ENCODE measurements at places on chromosomes 16 and 17.

DNA sequence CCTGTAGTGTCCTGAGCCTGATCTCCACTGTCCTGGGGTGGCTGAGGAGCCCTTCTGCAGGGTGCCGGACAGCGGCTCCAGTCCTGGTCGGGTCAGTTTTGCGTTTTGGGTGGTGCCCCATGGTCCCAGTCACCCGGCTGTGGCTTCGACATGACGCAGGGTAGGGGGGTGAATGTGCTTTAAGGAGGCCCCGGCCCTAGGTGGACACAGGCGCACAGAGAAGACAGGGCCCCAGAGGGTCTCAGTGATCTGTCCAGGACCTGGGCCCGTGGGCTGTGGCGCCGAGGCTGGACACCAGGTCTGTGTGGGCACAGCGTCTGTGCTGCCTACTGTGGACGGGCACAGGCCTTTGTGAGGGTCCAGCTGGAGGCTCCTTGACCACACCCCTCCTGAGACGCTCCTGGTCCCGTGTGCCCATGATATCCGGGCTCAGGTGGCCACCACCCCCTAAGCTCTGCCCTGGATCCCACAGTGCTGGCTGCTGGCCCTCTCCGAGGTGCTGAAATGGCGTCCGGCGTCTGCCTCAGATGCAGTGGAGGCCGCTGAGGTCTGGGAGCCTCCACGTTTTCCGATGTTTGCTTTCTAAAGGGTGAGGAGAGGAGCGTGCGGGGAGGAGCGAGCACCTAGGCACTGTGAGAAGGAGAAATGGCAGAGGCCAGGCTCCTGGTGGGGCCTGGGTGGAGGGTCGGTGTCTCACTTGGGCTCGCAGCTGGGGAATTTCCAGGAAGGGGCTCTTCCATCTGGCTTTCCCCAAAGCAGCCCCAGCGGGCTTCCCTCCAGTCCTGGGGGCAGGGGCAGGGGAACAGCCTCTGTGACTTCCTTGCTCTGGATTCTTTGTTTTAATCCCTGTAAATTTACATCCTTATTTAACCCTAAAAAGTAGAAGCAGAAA lies 56.1 kb upstream of the ACSF3 start:
- DNase-seq, result no peak

DNA sequence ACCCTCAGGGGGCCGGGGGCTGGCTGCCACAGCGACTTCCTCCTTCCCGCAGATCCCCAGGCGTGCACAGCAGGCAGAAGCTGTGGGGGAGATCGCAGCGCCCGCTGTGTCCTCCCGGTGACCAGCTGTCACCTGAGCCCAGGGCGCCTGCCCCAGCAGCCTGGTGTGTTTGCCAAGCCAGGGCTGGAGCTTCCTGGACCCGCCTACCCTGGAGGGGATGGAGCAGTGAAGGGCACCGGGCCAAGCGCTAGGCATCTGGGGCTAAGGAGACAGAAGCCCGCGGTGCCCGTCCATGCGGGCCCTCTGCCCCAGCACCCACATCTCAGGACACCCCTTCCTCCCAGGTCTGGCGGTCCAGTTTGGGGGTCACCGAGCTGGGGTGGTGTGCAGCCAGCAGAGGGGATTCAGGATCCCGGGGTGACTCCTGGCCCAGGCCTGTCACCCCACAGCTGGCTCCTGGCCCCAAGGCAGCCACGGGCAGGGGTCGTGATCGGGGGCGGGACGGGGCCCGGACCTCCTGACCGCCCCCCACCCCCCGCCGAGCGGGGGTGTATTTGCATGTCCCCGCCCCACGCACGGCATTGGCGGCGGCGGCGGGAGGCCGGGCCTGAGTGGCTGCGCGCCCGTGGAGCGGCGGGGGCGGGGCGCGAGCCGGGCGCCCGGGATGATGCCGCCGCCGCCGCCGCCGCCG lies at the start of gene RAB26:
Gene RAB26 (plus strand): TSS at position 645 of the 691 bp plus-strand sequence. CDS start 159 bp downstream, outside the sequence.
- DNase-seq, result no peak

DNA sequence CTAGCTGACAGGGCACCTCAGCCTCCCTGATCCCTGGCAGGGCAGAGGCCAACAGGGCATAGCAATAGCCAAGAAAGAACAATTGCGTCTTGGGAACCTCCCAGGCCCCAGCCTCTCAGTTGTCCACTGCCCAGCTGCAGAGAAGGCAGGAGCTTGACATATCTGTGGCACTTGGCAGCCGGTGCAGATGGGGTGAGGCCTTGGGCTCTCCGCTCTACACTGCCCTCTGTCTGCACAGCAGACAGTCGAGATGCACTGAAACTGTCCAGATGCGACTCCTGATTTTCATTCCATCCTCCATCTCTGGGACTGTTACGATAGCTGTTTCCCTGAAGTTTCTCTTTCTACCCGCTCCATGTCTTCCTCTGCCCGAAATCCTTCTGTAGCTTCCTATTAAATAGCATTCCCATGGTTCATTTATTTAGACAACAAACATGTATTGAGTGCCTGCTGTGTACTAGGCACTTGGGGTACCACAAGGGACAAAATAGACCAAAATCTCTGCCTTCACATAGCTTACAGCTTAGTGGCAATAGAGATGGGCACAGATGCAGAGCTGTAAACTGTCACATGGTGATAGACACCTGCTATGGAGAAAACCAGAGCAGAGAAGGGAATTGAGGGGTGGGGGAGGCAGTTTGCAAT lies 3.3 kb downstream of the POLR3E start:
- no peak for DNase-seq

GRCh38 chr16:62644030-62644812 lies 608.0 kb upstream of the CDH8 start:
- DNase-seq, result no peak

DNA sequence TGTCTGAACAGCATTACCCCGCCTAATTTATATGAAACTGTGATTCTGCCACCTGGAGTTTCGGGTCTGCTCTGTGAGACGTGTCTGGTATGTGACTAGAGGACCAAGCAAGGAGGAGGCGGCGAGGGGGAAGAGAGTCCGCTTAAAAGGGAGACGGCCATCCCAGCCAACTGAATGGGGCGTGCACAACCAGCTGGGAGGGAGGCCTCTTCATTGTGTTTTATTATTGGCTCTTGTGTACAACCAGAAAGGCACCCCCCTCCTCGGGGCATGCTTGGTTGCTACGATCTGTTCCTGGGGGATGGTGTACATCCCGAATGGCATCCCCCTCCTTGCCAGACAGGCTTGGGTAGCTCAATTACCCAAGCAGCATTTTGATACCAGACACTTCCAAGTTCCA lies 384.5 kb upstream of the SALL1 start:
- DNase-seq, result no peak

- DNase-seq, result no peak
These were observed 62.3 kb downstream of the NFATC3 start for GRCh38 chr16:68147444-68147843.

DNA sequence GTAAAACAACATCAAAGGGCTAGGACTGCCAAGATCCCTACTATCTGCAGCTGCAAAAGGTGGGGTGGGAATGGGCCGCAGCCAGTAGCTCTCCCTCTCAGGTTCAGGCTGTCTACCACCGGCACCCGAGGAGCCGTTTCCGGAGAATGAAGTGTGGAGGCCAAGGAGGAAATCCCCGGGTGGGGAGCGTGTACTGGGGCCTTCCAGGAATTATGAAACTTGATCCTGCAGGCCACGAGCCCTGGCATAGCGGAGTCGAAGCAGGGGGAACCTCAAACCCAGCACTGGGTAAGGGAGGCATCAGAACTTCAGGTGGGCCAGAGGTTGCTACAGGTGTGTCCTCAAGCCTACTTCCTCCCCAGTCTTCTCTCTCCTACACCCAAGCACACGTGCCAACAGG lies 5.1 kb downstream of the INPP5K start:
- DNase-seq, result no peak

GRCh38 chr16:57299009-57299718 lies 14.7 kb upstream of the PLLP start:
- no peak for DNase-seq

DNA sequence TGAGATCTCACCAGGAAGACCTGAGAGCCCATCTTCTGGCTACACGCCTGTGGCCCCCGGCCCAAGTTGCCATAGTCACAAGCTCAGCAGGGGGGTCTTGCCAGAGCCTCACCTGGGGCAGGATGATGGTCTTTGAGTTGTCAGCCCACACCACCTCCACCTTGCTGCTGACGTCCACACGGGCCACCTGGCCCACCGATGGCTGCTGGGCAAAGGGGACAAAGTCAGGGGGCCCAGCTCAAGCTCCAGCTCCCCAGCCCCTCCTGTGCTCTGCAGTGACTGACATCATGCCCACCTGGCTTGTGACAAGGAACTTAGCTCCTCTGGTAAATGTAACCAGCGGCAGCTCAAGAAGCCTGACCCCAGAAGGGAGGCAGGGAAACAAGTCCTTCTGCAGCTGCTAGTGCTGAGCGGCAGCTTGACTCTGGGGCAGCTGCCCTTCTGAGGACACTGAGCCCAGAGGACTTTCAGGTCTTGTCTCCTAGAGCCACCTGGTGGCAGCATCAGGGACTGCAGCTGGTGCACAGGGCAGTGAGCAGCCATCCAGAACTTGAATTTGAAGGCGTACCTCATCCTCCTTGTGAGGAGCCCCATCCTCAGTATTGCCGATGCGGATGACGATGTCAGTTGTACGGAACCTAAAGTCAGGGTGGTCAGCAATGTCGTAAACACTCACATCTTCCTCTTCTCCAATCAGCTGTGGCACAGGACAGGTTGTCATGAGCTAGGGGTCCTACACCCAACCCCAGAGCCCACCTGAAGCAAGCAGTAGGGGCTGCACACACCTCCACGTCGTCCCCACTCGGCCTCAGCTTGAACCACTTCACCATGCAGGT lies 13.5 kb downstream of the SPHK1 start:
- DNase-seq, result no peak

DNA sequence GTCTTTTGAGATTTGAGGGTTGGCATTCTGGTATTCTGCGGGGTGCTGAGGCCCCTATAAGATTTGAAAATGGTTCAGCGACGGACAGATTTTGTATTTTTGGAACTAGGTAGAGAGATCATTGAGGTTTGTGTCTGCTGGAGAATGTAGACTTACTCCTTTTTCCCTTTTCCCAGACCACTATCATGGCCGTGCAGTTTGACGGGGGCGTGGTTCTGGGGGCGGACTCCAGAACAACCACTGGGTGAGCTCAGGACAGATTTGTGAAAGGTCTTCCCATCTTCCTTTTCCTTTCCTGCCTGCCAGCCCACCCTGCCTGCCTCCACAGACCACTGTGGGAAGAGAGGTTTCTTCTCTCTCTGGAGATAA lies 572 bp downstream of the PSMB6 start:
- DNase-seq, result no peak

- no peak for DNase-seq
These were observed 1.5 kb upstream of the SBK1 start for GRCh38 chr16:28290859-28291254.

GRCh38 chr17:45116434-45117016 lies 15.8 kb downstream of the PLCD3 start:
- no peak for DNase-seq

GRCh38 chr16:68298907-68299561 lies 11.7 kb downstream of the SLC7A6OS start:
- no peak for DNase-seq

DNA sequence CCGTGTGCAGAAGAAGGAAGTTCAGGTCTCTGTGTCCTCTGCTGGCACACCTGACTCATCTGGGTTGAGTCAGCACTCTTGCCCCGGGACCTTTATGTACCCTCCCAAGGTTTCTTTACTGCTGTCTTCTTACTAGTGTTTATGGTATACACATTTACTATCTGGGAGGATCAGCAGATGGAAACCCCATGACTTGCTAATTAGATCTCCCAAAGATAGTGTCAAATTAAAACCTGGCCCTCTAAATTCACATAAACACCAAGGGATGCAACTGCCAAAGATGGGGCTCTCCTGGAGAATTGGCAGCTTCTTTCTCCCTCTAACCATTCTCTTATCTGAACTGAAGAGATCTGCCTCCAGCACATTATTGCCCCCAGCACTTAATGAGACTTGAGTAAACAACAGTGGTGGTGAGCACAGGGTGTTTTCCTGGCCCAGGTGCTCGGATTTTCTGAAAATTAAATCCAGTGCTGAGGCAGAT lies 718.1 kb upstream of the SOX9 start:
- no peak for DNase-seq

- no peak for DNase-seq
These were observed 814 bp upstream of the RUNDC3A start for GRCh38 chr17:44307387-44308186.

- no peak for DNase-seq
These were observed 368.9 kb upstream of the C16orf82 start for GRCh38 chr16:26697807-26698206.

DNA sequence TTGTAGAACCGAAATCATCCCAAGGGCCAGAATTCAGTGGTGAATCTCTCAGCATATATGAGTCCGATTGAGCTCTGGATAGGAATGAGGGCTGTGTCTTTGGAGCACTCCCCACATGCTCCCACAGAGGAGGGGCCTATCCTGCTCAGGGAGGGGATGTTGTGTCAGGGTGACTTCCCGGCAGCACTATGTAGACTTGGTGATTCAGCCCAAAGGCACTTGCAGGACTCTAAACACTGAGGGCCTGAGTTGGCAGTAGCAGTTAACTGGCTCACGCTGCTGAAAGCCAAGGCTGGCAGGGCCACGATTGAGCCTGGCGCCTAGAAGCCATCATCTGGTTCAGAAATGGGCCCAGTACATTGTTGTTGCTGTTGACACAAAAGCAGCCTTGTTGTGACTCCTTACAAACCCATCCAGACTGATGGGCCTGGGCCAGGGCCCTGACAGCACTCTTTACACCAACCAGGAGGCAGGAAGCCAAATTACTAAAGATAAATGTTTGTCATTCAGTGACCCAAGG lies 31.9 kb downstream of the NMT1 start:
- DNase-seq, result peak; percentile 15

DNA sequence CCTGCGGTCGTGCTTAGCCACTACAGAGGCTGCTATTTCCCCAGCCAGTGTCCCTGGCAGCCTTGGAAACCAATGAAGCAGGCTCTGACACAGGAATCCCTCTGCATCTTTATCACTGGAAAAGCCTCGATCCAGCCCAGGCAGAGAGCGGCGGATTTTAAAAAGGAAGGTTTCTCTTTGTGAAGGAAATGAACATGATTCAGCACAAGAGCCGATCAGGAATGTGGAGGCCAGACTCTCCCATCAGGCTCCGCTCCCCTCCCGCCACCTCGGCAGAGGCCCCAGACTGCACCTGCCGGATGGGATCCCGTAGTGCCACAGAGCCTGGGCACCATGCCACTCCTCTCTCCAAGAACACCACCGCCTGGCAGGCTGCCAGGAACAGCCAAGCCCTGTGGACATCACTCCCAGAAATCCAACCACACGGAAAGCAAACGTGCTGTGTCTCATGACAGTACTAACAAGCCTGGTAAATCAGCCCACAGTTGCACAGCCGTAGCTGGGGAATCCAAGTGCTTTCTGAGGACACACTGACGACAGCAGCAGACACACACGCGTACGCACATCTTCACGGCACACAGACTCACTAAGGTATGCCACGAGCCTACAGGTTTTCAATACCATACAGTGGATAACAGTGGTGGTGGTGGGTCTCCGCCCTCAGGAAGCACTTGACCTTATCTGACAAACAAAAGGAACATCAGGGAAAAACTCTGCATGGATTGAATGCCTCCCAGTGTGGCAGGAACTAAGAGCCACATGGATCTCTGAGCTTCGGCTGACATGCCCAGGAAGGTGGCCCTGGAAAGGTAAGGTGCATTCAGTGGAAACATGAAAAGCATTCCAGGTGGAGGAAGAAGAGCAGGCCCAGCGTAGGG lies 5.4 kb downstream of the LRRC75A start:
- DNase-seq, result no peak

All from urinary bladder (tissue), 4 donors.